Stimulated activated CD4-positive, alpha-beta T cell treated with anti-CD3 and anti-CD28 coated beads, Interleukin-2, amount 100 ng/mL, for 24 hours (primary cell): ENCODE measurements at places on chromosomes 6 and 20.

- DNase-seq, result no peak
Measured at GRCh38 chr20:61285691-61286090, 33.6 kb downstream of the CDH4 start.

- no peak for DNase-seq
Measured at GRCh38 chr6:125123051-125123450, 30.5 kb upstream of the TPD52L1 start.

GRCh38 chr6:14270925-14271788 lies 153.6 kb downstream of the CD83 start:
- DNase-seq, result peak; percentile 61

- no peak for DNase-seq
Measured at GRCh38 chr6:71332012-71332411, 43.4 kb downstream of the OGFRL1 start.

GRCh38 chr6:155628306-155628705 lies 172.7 kb upstream of the NOX3 start:
- peak; percentile 49 for DNase-seq

DNA sequence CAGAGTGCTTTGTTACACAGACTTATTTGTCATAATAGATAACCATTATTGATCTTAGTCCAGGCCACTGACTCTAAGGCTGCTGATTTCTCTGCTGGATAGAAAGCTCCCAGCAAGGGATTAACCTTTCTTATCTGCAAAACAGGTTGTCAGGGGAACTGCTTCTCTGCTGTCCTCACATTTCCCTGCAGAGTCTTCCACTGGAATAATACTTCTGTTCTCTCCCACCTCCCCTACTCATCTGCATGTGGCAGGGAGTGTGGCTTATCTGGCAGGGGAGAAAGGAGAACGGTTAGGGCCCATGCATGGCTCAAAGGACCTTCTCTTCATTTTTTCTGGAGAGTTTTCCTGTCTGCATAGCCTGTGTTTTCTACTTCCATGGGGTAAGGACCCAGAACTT lies 86.2 kb downstream of the LAMP5 start:
- no peak for DNase-seq

DNA sequence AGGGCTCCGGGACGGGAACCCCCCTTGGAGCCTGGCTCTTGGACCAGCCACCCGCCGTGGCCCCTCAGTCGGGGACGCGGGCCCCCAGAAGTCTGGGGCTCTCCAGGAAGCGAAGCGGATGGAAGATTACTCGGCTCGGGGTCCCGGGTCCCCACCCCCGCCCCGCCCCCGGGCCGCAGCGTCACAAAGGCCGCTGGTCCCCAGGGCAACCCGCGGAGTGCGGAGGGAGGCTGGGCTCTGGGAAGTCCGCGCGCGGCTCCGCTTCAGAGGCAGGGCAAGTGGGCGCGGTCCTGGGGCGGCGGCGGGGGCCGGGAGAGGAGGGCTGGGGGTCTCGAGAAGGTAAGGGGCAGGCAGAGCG lies at the start of gene FNDC11:
TSS of gene FNDC11 (plus strand) at position 227 of the 358 bp plus-strand sequence. CDS start 1,505 bp downstream, outside the sequence.
- DNase-seq, result peak; percentile 47

GRCh38 chr6:12291071-12291838 lies 1.1 kb downstream of the EDN1 start:
- no peak for DNase-seq

GRCh38 chr20:17987988-17988387 lies 19.2 kb downstream of the MGME1 start:
- no peak for DNase-seq

- DNase-seq, result no peak
Measured at GRCh38 chr20:39630215-39630908, 668.2 kb downstream of the DHX35 start.

GRCh38 chr6:52087498-52087999 lies at the start of gene PKHD1:
TSS of gene PKHD1 (minus strand) at chr6:52087613. CDS start at chr6:52084933, 2,680 bp downstream.
- DNase-seq, result no peak

DNA sequence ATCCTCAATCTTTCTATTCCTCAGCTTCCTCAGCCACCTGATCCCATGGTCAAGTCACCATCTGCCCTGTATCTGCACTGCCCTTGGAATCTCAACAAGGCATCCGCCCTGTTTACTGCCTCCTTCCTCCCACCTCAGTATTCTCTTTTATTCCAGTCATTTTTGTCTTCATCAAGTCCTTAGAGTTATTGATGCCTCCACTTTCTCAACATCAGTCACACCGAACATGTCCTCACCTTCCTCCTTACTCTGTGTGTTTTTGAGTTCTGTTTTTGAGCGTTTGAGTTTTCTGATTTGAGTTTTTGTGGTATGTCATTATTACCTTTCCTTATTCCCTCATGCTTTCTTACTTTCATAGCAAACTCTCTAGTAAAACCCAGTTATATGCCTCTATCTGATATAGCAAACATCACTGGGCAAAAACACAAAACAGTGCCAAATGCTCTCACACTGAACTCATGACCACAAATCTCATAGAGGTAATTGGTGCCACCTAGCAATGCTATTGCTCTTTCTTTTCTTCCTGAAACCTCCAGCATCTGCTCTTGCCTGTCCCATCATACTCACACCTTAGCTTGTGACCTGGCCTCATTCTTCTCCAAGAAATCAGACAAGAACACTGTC lies 11.8 kb upstream of the GNRH2 start:
- DNase-seq, result no peak

DNA sequence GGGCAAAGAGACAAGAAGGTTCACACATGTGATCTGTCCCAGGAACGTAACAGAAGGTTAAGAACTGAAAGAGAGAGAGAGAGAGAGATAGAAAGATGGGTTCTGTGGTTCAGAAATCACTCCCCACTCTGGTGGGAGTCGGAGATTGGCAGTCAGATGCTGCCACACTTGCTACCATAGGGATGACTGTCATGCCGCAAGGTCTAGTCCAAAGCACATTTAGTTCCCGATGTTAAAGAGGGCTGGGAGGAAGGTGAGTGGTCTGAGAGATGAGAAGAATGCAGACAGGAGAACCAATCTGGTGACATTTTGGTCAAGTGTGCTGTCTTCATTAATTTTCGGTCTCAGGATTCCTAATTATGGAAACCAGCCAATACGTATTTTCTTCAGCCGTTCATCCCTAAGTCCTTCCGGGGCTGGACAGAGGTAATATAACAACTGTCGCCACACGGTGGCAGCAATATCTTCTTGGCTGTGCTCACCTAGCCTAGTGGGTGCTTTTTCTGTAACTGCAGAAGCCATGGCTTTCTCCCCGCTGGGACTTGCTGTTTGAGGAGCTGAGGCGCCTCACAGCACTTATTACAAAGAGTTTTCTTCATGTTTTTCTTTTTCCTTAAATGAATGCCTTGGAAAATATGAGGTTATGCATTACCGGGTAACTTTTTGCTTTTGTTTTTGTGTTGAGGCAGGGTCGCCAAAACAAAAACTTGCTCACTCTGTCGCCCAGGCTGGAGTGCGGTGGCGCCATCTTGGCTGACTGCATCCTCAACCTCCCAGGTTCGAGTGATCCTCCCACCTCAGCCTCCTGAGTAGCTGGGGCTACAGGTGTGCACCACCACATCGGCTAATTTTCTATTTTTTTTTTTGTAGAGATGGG lies 46.0 kb downstream of the SLC35D3 start:
- DNase-seq, result peak; percentile 66
